Prostate gland (tissue), 2 donors: ENCODE measurements at places on chromosomes 12 and 14. TPM values are rescaled to one million over a fixed set of nuclear protein-coding genes. Genes with fewer than 3 reads are reported as not detected.
A peak's percentile ranks its signal among the peaks of the same experiment; 100 is the strongest.

- no peak overlapping the region for H3K27ac ChIP-seq
- H3K4me1 ChIP-seq: peaks cover 3% of the 10 kb centered on the region
These were observed 11.8 kb downstream of the NACA start for GRCh38 chr12:56713345-56713744.

DNA sequence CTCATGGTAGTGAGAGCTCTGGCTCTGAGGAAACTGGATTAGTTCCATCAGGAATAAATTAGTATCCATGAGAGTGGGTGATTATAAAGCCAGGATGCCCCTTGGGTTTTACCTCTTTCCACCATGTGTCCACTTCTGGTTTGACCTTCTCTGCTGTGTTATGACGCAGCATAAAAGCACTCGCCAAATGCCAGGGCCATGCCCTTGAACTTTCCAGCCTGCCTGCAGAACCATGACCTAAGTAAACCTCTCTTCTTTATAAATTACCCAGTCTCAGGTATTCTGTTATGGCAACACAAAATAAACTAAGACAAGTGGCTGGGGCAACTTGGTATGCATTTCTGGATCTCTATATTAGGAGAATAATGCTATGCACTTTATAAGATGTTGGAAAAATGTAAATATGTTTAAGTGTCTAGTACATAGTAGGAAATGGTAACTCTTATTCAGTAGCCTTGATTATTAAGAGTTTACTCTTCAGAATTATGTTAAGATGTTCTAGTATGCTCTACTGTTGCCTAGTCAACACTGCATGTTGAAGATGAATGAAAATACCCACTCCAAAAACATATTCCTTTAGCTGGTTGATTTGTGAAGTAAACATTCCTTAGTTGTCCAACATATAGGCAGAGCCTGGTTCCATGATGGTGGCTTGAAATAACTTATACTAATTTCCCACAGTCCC, 455.6 kb upstream of the TMPO start:
- no peaks in the 10 kb centered on the region for H3K36me3 ChIP-seq
- no peaks in the 10 kb centered on the region for H3K27me3 ChIP-seq
- no peaks in the 10 kb centered on the region for H3K4me1 ChIP-seq
- no peak overlapping the region for H3K27ac ChIP-seq

PLCZ1 gene
- total RNA-seq: not detected

DNA sequence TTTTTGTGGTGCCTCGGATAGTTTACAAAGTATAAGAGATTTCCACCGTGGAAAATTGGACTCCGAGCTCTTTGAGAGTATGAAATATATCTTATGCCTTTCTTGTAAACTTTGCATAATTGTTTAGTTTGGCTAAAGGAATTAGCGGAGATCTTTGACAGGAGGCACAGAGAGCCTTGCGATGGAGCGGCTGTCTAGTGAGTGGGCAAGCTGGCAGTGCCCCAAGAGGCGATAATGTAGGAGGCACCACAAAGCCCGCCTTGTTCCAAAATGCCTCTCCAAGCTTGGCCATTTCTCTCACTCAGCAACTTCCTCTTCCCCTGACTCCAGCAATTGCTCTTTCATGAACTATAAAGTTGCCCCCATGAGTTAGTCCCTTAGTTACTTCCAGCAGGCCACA, 270.1 kb upstream of the PRICKLE1 start:
- H3K27ac ChIP-seq: no peak overlapping the region
- H3K4me1 ChIP-seq: no peaks in the 10 kb centered on the region
- no peak for DNase-seq
- H3K36me3 ChIP-seq: no peaks in the 10 kb centered on the region
- no peak overlapping the region for H3K4me3 ChIP-seq

DNA sequence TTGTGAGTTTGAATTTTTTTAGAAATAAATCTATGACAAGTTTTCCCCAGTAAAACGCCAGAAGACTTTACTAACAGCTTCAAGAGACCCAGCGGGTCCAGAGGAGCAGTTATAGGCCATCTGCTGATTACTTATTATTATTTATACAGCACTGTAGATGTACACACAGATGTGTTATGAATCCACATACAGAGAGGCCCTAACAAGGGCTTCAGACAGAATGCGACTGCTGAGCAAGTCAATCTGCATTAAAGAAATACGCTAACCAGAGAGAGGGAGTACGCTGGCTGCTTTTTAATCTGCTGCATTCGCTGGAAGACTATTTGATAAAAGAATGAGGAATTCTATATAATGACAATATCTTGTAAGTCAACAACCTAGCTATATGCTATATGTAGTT, 32.5 kb downstream of the ATF7 start:
- H3K4me1 ChIP-seq: peaks cover 8% of the 10 kb centered on the region
- no peaks in the 10 kb centered on the region for H3K36me3 ChIP-seq
- no peak overlapping the region for H3K27ac ChIP-seq
- no peaks in the 10 kb centered on the region for H3K27me3 ChIP-seq
- DNase-seq: no peak

FGD6 gene
- total RNA-seq: 9.9 TPM

GRCh38 chr14:34234258-34234657, 227.8 kb downstream of the SPTSSA start:
- H3K4me1 ChIP-seq: no peaks in the 10 kb centered on the region
- H3K27me3 ChIP-seq: no peaks in the 10 kb centered on the region
- no peak for DNase-seq
- no peak overlapping the region for H3K4me3 ChIP-seq
- H3K36me3 ChIP-seq: no peaks in the 10 kb centered on the region
- H3K27ac ChIP-seq: no peak overlapping the region

DNA sequence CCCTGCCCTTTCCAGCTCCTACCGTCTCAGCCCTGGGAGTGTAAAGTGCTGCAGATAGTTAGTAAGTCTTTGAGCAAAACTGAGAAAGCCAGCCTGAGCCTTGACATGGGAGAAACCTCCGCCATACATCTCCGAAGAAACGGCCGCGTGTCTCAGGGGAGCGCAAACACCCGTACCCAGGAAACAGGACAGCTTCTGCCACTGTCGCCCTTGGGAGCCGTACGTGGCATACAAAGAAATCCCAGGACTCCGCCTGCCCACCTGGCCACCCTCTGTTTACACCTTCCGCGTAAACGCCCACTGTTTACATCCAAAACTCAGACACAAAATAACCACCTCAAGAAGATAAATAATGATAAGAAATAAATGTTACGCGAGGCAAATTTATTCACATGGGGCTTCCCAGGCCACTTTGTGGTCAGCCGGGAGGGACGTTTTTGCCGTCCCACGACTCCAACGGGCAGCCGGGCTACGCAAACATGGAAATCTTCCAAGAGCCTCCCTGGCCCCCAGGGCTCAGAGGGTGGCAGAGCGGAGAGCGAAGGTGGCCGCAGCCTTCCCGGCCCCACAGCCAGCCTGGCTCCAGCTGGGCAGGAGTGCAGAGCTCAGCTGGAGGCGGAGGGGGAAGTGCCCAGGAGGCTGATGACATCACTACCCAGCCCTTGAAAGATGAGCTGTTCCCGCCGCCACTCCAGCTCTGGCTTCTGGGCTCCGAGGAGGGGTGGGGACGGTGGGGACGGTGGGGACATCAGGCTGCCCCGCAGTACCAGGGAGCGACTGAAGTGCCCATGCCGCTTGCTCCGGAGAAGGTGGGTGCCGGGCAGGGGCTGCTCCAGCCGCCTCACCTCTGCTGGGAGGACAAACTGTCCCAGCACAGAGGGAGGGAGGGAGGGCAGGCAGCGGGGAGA, at the start of gene BDKRB2:
Gene BDKRB2 (plus strand): TSS at position 689 of the 908 bp plus-strand sequence. CDS start 32,269 bp downstream, outside the sequence.
- no peaks in the 10 kb centered on the region for H3K36me3 ChIP-seq
- H3K4me1 ChIP-seq: no peaks in the 10 kb centered on the region
- H3K27ac ChIP-seq: peak within 1 kb of the TSS; percentile 57
- peak within 1 kb of the TSS; percentile 36 for H3K4me3 ChIP-seq
- DNase-seq: peak; percentile 83

DNA sequence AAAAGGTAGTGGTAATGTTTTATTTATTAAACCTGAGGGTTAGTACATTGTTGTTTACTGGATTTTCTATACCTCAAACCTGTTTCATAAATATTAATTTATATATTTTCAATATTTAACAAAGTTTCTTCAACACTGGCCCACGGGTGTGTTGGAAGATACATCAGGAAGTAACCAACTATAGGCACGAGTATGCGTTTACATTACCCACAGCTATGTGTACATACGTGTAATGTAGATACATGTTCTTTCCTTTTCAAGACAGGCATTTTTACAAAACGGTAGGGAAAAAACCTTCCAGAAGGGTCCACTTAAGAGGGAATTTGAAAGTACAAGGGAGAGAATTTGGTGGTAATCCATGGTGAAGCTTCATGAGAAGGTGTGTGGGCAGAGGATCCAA, 17.8 kb upstream of the KCNA1 start:
- no peak overlapping the region for H3K4me3 ChIP-seq
- H3K4me1 ChIP-seq: no peaks in the 10 kb centered on the region
- H3K36me3 ChIP-seq: no peaks in the 10 kb centered on the region
- DNase-seq: no peak
- H3K27ac ChIP-seq: no peak overlapping the region

IFI27 gene
- total RNA-seq: 529 TPM

PAPLN gene
- 33.1 TPM for total RNA-seq

GRCh38 chr12:54075974-54076373, 22.3 kb downstream of the HOXC4 start:
- no peak overlapping the region for H3K27ac ChIP-seq
- no peaks in the 10 kb centered on the region for H3K27me3 ChIP-seq
- H3K4me1 ChIP-seq: no peaks in the 10 kb centered on the region
- DNase-seq: no peak

- H3K36me3 ChIP-seq: no peaks in the 10 kb centered on the region
- H3K4me3 ChIP-seq: no peak overlapping the region
- no peaks in the 10 kb centered on the region for H3K27me3 ChIP-seq
- no peaks in the 10 kb centered on the region for H3K4me1 ChIP-seq
- peak; percentile 91 for DNase-seq
These were observed 126.4 kb downstream of the DUSP6 start for GRCh38 chr12:89225808-89226411.

- H3K4me1 ChIP-seq: no peaks in the 10 kb centered on the region
- DNase-seq: no peak
These were observed 176.0 kb downstream of the KIF26A start for GRCh38 chr14:104314251-104314941.

- no peaks in the 10 kb centered on the region for H3K27me3 ChIP-seq
- no peak overlapping the region for H3K4me3 ChIP-seq
- no peak for DNase-seq
- no peaks in the 10 kb centered on the region for H3K36me3 ChIP-seq
These were observed 277.6 kb downstream of the BTG1 start for GRCh38 chr12:91868054-91868453.

MYH6 gene
- total RNA-seq: 3.1 TPM

- DNase-seq: no peak
- peaks cover 14% of the 10 kb centered on the region for H3K27me3 ChIP-seq
- H3K4me3 ChIP-seq: no peak overlapping the region
- no peaks in the 10 kb centered on the region for H3K36me3 ChIP-seq
- H3K4me1 ChIP-seq: no peaks in the 10 kb centered on the region
These were observed 36.4 kb upstream of the C14orf180 start for GRCh38 chr14:104542871-104543830.

DNA sequence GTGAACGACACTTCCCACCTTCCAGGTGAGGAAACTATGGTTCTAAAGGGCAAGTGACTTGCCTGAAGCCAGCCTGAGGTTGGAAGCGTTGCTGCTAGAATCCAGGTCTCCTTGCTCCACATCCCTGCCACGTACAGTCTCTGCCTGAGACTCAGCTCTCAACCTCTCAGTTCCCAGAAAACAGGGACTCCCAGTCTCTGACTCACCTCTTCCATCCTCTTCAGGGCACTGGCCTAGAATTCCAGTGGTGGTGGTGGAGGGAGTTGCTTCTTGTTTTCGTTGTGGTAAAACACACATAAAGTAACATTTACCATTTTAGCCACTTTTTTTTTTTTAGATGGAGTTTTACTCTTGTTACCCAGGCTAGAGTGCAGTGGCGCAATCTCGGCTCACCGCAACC, 7.3 kb downstream of the GPR68 start:
- no peaks in the 10 kb centered on the region for H3K36me3 ChIP-seq
- no peak overlapping the region for H3K4me3 ChIP-seq
- no peak overlapping the region for H3K27ac ChIP-seq
- no peaks in the 10 kb centered on the region for H3K4me1 ChIP-seq

DNA sequence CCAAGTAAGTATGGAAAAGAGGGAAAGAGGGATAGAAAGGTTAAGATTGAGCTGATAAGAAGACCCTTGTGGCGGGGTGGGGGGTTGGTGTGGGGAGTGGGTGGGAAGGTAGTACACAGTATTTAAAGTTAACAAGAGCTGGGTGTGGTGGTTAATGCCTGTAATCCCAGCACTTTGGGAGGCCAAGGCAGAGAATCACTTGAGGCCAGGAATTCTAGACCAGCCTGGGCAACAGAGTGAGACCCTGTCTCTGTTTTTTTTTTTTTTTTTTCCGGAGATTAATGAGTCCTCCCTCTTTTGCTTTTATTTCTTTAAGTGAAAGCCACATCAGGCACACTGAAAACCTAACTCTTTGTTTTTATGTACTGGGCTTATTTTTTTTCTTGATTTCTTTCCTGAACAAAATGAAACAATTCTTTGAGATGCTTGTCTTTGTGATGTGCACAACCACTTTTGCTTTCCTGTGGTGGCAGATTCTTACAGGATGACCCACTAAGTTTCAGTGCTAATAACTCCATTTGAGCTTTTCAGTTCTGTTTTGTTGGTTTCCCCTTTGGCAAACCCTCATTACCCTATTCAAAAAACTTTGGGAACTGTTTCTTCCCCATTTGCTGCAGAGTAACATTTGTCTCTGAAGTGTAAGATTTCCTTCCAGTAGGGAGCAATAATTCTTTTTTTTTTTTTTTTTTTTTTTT, 54.8 kb downstream of the WNK1 start:
- DNase-seq: no peak
- H3K27me3 ChIP-seq: no peaks in the 10 kb centered on the region
- H3K4me1 ChIP-seq: no peaks in the 10 kb centered on the region
- H3K27ac ChIP-seq: no peak overlapping the region
- H3K36me3 ChIP-seq: no peaks in the 10 kb centered on the region
- no peak overlapping the region for H3K4me3 ChIP-seq

DNA sequence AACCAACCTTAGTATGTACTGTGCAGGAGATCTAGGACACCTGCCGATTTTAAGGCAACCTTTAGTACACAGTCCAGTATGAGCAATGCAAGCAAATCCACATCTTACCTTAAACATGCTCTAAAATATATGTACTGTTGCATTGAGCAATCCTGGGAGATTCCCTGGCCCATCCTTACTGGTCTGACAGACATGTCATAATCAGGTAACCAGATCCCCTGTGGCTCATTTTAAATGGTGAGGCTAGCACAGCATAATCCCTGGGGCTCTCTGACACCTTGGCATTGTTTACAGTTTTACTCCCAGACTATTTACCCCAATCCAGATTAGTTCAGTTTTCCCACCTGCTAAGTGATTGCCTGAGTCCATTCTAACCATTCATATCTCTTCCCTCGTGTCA, 15.1 kb downstream of the BMAL2 start:
- H3K4me3 ChIP-seq: no peak overlapping the region
- H3K27me3 ChIP-seq: no peaks in the 10 kb centered on the region
- no peak overlapping the region for H3K27ac ChIP-seq
- H3K36me3 ChIP-seq: no peaks in the 10 kb centered on the region
- H3K4me1 ChIP-seq: no peaks in the 10 kb centered on the region

- no peaks in the 10 kb centered on the region for H3K4me1 ChIP-seq
- H3K36me3 ChIP-seq: no peaks in the 10 kb centered on the region
- H3K4me3 ChIP-seq: no peak overlapping the region
- H3K27me3 ChIP-seq: no peaks in the 10 kb centered on the region
- no peak overlapping the region for H3K27ac ChIP-seq
- no peak for DNase-seq
These were observed 46.7 kb downstream of the NOC4L start for GRCh38 chr12:132190834-132191500.

ANO4 gene
- total RNA-seq: 8.5 TPM
